ENCODE measurements at places on chromosomes 7 and 10. TPM values are rescaled to one million over a fixed set of nuclear protein-coding genes. Genes with fewer than 3 reads are reported as not detected.

DNA sequence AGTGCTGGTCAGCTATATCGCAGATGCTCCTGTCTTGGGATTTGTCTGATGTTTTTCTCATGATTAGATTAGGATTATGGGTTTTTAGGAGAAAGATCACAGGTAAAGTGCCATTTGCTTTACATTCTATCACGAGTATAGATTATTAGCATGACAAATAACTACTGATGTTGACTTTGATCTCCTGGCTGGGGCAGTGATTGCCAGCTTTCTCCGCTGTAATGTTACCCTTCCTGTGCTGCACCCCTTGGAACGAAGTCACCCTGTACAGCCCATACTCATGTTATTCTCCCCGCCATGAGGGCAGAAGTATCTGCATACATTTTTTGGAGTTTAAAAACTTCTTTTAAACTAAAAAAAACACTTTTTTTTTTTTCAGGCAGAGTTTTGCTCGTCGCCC, 10.8 kb upstream of the CLDN4 start:
- DNase-seq: no peak

DNA sequence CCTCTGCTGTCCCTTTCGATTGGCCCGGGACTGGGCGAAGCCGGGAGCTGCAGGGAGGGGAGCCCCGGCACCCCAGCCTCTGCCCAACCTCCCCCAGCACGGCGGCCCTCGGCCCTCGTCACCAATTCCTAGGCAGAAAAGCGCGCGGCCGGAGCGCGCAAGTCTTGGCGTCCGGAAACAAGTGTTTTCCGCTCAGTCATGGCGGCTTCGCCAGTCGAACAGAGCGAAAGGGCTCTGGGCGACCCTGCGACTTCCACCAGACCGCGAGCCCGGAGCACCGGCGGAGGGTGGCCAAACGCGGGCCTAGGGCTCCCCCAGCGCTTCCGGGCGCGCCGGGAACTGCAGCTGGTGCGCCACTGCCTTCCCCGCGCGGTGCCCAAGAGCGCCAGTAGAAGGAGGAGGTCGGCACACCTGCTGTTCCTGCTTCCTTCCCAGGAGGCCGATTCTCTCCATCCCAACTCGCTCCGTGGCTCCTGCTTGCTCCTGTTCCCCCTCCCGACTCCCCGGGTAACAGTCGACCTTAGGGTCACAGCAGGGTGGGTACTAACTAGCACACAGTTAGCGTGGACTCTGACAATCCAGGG, 729.9 kb downstream of the ZWINT start:
- DNase-seq: no peak

DNA sequence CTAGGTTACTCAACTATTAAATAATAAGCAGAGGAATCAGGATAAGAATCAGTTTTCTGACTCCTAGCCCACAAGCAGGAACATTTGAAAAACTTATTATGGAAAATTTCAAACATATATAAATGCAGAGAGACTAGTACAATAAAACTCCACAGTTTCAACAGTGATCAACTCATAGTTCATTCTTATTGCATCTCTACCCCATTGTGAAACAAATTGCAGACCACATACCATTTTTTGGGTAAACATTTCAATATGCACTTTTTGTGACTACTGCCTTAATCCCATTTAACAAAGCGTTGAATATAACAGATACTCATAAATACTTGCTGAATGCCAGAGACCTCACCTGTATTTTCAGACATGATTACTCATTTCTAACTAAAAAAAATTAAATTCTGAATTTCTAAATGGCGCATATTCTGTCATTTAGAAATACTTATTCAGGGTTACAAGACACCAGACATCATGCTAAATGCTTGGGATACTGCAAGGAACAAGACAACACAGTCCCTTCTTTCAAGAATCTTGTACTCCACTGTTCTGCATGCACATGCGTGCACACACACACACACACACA, 11.4 kb downstream of the CDK6 start:
- DNase-seq: no peak

The TUBB8 gene
- total RNA-seq: not detected

- no peak for DNase-seq
Measured at GRCh38 chr7:90690159-90690858, 94.2 kb downstream of the CDK14 start.

The RSU1 gene
- total RNA-seq: 189 TPM

DNA sequence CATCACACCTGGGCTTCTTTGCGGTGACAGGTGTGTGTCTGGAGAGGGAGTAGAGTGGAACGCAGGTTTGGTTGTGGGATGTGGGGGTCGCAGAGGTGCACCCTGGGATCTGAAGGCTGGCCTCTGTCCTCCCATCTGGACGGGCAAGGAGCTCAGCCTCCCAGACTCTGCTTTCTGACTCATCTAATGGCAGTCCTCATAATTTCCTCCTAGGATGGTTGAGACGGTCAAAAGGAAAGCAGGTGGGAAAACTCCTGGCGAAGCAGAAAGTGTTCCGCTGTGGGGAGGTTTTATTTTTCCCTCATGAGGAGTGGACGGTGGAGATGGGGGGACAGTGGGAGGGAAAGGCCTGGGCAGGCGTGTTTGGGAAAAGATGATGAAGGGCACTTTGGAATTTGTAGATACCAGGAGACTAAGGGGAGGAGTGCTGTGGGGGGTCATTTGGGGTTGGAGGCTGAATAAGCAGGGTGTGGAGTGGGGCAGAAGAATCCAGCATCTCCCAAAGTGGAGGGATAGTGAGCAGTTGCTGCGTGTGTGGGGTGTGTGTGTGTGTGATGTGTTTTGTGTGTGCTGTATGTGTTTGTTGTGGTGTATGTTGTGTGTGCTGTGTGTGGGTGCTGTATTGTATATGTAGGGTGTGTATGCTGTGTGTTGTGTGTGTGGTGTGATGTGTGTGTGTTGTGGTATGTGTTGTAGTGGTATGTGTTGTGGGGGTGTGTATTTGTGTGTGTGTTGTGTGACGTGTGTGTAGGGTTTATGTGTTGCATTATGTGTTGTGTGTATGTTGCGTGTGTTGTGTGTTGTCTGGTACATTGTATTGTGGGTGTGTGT, 97.2 kb upstream of the PODXL start:
- peak; percentile 43 for DNase-seq

The SLC18A2 gene
- total RNA-seq: not detected

DNA sequence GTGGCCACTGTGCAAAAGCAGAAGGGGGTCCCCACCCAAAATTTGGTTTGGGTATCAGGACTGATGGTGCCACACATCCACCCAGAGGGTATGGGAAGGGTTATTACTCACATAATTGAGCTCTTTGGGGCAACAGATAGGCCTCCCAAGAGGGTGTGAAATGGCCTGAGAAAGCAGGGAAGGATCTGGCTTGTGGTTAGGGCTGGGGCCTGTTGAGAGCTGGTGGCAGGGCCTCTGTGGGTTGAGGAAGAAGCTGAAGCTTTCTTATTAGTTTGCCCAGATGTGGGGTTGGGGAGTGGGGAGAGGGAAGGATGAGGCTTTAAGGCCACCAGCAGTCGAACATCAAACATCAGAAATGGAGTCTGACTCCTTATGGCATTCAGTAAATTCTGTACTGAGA, 18.3 kb upstream of the MKI67 start:
- DNase-seq: no peak

GRCh38 chr10:43194266-43194665, 56.0 kb downstream of the CSGALNACT2 start:
- DNase-seq: no peak

DNA sequence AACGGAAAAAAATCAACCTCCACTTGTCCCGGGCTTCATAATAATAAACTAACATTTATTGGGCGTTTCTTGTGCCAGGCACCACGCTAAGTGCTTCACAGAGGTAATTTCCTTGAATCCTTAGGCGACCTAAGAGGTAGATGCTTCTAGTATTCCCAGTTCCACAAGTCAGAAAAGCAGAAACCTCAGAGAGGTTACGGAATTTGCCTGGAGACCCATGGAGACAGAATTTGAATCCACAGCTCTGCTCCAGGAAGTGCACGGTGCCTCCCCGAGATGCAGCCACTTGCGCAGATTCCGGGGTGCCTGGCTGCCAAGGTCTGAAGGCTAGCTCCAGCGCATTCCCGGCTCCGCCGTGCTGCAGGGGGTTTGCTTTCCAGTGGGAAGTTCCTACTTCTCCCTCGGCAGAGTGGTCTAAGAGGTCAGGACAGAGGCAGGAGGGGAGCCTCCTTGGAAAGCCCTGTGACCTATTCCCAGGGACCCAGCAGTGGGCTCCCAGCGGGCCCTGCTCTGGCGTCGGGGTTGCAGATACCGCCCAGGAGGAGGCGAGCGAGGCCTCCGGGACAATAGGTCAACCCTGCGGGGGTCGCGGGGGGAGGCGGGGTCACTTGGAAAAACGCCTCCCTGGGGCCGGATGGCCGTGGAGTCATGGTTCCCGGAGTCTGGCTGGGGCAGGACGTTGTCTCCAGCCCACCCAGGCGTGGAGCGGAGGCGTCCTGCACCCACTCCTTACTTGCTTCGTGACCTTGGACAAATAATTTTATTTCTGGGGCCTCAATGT, 10.1 kb upstream of the NKX2-3 start:
- DNase-seq: no peak

- DNase-seq: peak; percentile 25
Measured at GRCh38 chr10:930625-931325, 730 bp downstream of the LARP4B start.

The TSPAN12 gene
- 0.60 TPM for total RNA-seq

The LRIT1 gene
- total RNA-seq: not detected

- no peak for DNase-seq
Measured at GRCh38 chr10:74120911-74121310, 29.7 kb downstream of the AP3M1 start.

- DNase-seq: no peak
Measured at GRCh38 chr7:139360948-139361307, 1.2 kb downstream of the LUC7L2 start.

GRCh38 chr7:65912237-65912636, 39.4 kb downstream of the VKORC1L1 start:
- DNase-seq: no peak

GRCh38 chr10:60998932-60999331, 54.9 kb upstream of the RHOBTB1 start:
- DNase-seq: no peak

- no peak for DNase-seq
Measured at GRCh38 chr10:58952162-58952601, 224.3 kb upstream of the PHYHIPL start.

The PILRA gene
- total RNA-seq: not detected

The CPA2 gene
- total RNA-seq: not detected

The SPDYE6 gene
- not detected for total RNA-seq

The WEE2 gene
- total RNA-seq: not detected

DNA sequence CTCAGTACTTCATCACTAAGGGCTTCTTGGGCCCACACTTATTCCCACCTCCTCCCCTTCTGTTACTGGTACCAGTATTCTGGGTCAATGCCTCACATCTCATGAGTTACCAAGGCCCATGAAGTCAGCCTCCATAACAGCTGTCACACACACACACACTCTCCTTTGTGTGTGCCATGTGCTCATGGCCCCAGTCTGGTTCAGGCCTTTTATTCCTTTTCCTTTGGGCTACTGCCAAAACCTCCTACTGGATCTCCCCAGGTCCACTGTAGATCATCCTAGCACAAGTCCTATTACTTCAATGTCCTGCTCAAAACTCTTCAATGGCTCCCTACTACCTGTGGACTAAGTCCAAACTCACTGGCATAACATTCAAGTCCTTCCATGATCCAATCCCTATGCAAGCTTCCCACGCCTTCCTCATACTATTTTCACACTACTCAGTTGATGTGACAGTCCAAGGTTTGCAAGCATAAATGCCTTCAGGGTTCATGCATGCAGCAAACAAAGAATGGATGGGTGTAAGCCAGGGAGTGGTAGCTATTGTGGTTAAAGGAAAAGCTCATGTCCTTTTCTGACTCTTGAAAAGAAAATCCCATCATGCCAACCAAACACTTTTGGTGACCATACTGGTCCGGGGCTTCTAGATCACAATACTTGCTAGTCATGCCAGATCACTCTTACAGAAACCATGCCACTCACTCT, 68.1 kb downstream of the CCDC6 start:
- DNase-seq: no peak

GRCh38 chr10:49616421-49617101, 2.7 kb downstream of the CHAT start:
- DNase-seq: no peak

The CDK5 gene
- 44.0 TPM for total RNA-seq

GRCh38 chr10:113733635-113734034, 17.8 kb upstream of the PLEKHS1 start:
- DNase-seq: no peak

DNA sequence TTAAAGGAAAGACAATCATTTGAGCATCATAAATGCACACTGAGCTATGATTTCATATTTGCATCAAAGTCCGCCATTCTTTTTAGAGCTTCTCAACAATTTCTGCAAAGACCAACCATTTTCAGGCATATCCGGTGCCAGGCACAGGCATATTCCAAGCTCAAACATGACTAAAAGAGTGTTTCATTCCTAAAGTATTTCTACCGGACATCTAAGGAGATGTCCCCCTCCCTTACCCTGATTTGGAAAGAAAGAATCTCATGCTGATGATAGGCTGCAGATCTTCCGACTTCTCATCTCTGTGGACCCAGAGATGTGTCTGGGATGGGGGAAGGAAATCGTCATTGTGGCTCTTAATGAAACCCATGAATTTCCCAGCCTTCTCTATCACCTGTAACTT, 600.5 kb upstream of the MGMT start:
- DNase-seq: no peak

The SLC26A5 gene
- total RNA-seq: not detected

GRCh38 chr7:129083525-129083924, 28.6 kb upstream of the TNPO3 start:
- no peak for DNase-seq

GRCh38 chr7:139317939-139318505, 23.1 kb upstream of the FMC1 start:
- DNase-seq: no peak

DNA sequence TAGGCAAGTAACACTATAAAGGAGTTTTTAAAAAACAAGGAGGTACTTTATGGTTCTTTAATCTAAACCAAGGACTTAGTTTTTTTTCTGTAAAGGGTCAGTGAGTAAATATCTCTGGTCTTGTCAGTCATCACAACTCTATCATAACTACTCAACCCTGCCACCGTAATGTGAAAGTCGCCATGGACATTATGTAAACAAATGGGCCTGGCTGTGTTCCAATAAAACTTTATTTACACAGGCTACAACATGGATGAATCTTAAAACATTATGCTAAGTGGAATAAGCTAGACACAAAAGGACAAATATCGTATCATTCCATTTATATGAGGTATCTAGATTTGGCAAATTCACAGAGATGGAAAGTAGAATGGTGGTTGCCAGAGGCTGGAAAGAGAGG, 60.8 kb upstream of the SP4 start:
- no peak for DNase-seq

DNA sequence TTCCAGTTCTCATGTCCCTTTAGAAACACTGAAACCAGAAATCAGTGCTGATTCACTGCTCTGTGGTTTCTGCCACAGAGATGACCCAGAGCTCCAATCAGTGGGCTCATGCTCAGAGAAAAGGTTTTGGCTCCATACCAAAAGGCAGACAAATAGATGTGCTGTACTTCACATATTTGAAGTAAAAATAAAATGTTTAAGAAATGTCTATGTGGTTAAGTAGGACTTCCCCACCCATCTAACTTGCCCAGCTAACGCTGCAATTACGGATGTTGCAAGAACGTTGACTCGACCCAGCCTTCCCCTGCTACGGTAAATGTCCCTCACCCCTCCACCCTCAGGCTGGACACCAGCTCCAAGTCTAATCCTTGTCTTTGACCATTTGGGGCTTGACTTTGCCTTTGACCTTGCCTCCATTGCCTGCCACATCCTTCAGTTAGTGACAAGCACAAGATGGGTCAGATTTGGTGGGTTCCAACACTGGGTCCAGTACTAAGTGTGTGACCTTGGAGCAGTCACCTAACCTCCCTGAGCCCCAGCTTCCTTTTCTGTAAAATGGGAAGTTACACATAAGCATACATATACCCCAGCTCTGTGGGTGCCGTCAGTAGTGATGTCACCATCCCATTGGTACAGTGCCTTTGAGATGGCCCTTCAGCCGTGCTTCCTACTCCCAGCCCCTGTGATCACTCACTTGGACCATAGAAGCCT, 95.8 kb downstream of the CHST15 start:
- peak; percentile 99 for DNase-seq
